Left forelimb (tissue), 1 donor: ENCODE measurements at places on chromosomes 12 and 14.

DNA sequence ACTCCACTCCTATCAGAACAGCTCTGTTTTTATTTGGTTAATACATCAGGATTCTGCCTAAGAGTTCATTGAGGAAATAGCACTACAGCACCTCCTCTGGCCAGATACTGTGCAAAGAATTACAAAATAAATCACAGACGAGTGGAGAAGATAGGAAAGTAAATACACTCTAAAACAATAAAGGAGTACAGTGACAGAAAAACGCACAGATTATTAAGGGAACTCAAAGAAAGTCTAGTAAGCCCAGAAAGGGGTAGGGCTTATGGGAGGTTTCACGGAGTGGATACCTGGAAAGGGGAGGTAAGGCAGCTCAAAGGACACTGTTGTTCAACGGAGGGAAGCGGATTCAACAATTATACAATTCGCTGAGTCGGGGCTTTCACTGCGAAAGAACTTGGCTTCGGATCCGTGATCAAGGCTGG lies 5.5 kb downstream of the OR10AD1 start:
- DNase-seq, result no peak

GRCh38 chr14:94885481-94886155 lies 115.7 kb upstream of the GSC start:
- DNase-seq, result no peak

GRCh38 chr12:3140284-3140683 lies 63.1 kb downstream of the TSPAN9 start:
- no peak for DNase-seq

DNA sequence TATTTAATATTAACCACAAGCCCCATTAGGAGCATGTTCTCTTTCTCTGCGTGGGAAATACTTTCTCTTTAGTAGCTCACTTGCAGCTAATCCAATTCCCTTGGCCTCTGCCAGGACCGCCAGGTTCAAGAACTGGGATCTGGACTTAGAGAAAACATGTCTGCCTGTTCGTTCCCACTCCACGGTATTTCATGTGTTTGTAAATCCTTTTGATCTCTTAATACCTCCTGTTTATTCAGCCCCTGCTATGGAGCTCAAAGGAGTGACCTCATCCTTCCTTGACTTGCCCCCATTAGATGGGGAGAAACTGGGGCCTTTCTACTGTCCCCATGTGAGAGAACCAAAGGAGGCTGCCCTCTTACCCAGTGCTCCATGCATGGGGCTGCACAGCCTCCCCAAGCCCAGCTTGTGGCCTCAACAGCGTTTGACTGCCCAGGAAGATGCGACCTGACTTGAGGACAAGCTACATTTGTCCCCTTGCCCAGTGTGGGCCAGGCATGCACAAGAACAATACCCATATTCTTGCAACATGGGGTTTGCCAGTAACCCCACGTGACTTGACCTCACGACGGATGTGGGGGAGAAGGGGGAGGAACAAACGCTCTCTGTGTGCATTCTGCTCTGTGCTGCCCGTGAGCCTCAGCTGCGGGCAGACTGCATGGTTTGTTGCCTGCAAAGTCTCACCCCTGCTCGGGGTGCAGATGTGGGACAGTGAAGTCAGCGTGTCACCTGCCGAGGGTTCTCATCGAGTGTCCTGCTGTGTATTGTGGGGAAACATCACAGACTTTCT lies 30.3 kb downstream of the CD9 start:
- DNase-seq, result no peak

DNA sequence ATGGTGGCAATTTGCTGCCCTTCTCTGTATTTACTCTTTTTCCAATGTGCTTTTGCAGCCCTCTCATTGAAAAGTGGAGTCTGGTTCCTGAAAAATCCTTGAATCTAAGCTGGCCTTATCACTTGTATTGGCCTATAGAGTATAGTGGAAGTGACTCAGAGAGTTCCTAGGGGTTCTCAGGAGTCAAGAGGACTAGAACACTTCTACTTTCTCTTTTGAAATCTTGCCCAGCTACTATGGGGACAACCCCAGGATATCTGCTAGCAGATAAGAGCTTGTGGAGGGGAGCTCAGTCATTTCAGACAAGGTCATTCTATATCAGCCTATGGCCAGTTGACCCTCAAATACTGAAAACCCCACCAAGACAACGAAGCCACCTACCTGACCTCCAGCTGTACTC lies 26.7 kb upstream of the WSCD2 start:
- no peak for DNase-seq

DNA sequence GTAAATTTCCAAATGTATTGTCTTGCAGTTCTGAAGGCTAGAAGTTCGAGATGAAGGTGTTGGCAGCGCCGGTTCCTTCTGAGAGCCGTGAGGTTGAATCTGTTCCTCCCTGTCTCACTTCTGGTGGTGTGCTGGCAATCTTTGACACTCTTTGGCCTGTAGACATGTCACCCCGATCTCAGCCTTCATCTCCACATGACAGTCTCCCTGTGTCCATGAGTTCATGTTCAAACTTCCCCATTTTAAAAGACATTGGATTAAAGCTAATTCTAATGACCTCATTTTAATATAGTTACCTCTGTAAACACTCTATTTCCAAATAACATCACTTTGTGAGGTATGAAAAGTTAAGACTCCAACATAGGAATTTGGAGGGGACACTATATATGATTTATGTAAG lies 4.1 kb upstream of the RBM19 start:
- no peak for DNase-seq

DNA sequence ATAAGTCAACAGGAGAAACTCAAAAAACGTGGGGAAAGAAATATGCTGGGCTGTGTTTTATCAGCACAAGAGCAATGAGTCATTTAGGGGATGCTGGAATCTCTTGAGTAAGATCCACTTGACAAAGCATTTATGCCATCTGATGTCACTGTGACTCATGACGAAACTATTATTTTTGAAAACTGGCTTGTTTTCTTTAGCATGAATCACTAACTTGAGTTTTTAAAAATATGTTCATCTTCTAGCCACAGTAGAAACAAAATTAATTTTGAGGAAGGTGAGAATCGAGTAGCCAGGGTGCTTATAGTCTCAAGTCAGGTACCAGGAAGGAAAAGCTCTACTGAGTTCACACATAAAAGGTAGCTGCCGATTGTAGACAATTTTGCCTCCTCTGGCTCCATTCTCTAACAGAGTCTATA lies 456.2 kb upstream of the MGAT4C start:
- DNase-seq, result no peak

DNA sequence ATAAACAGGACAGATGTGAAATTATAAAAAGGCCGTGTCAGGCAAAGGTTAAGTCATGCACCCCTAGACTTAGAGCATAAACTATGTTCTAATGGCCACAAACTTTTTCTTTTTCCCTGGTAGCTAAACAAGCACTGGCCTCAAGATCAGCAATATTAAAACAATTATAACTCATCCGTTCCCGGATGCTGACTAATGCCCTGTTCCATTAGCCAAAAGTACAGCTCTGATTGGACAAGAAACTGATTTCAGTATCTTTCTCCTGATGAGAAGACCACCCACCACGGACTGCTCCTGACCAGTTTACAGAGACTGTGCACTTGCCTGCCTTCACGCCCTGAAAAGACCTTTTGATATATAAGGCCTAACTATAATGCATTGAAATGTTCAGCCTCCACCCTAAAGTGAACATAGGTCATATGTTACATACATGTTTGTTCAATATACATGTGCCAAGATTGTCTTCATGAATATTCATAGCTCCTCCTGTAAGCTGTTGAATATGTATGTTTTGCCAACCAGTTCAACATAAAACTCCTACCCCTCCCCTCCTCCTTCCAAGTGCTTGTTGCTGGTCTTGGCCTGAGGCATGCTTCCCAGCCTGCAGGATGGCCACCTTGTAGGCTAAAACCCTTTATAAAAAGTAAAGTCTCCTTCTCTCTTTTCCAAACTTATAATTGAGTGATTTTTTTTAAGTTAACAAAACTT lies 162.0 kb downstream of the IPO8 start:
- no peak for DNase-seq

GRCh38 chr12:27511031-27511722 lies 12.8 kb upstream of the PPFIBP1 start:
- no peak for DNase-seq

GRCh38 chr14:95402176-95402575 lies 82.5 kb upstream of the CLMN start:
- no peak for DNase-seq

DNA sequence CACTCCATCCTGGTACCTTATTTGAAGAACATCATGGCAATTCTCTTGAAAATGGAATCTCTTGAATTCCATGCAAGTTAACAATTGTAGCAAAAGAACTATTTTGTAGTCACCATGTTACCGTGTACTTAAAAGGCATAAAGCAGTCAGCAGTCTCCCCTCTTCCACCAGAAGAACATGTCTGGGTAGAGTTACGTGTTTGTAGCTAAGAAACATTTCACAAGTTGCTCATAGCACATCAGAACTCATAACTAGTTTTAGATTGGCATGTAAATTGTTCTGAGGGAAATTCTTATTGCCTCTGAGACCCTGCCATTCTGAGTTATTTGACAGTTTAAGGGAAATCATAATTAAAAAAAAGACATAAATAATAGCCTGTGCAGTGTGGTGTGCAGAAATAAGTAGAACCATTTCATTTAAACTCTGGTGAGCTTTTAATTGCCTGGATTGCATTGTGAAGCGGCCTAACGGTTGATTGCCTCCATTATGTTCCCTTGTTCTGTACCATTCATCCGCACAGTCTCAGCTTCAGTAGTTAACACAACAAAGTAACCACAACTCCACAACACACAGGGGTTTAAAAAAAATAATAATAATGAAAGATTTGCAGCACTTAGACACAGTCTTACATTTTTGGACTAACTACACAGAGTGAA lies 2.6 kb downstream of the LMO3 start:
- no peak for DNase-seq

- DNase-seq, result peak; percentile 94
These were observed 4.4 kb downstream of the TNS2 start for GRCh38 chr12:53054112-53054878.
